Muscle of arm (tissue), 14 donors: ENCODE measurements at places on chromosomes 3 and 15.
A peak's percentile ranks its signal among the peaks of the same experiment; 100 is the strongest.

- DNase-seq, result no peak
Observed at GRCh38 chr3:61236556-61236955, 14.7 kb downstream of the FHIT start.

DNA sequence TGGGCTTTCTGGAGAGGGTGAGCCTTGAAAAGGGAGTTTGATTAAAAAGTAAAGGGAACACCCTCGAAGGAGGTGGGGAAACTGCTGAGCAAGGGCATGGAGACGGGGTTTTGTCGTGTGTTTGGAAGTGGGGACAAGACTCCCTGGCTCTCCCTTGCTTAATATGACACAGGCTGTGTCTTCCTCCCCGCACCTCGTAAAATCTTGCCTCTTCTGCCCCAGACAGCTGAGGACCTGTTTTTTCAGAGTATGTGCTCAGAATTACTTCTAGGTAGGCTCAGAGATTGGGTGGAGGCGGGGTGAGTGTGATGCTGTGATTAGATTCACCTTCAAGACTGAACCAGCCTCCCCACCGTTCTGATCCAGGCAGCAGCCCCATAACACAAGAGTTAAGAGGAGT is 244.4 kb upstream of the TLE3 start:
- DNase-seq, result no peak

DNA sequence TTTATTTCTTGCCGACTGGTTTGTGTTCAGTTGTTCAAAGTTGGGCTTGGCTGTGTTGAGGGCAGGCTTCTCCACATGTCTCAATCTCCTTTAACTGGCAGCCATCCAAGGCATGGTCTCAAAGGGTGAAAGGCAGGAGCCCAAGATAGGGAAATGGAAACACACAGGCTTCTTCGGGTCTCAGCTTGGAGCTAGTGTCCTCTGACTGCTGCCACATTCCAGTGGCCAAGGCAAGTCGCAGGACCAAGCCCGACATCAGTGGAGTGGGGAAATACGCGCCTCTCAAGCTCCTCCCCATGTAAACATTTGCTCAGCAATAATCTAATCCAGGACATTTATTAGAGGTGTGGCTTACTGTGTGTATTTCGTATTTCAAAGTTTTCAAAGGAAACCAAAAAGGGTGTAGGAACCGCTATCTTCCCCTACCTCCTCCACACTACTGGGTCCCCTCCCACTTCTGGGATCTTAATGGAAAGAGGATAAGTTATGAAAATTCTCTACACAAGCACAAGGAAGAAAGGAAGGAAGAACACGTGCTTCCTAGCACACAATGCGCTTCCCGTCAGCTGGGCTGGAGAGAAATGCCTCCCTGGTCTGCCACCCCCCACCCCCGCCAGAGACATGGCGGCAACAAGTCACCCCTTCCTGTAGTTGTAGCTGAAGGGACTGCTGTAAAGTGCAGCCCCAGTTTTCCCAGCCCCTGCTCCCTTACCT is 181.7 kb downstream of the FAM43A start:
- no peak for DNase-seq

DNA sequence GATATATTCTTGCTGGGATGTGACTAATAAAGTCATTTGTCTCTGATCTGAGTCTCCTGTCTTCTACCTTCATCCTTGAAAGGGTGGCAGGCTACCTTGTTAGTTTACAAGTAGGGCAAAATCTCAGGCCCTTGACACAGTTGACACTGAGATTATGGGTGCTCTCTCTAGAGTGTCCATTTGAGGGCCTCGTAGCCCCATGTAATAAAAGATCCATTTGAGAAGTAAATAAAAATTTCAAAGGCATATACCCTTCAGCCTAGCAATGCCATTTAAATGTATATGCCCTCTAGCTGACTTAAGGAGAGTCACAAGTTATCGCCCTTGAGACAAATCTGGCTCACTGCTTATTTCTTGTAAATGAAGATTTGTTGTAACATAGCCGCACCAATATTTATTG is 98.6 kb downstream of the TCF12 start:
- DNase-seq, result no peak

- no peak for DNase-seq
Observed at GRCh38 chr15:68719051-68719450, 101.6 kb downstream of the ANP32A start.

DNA sequence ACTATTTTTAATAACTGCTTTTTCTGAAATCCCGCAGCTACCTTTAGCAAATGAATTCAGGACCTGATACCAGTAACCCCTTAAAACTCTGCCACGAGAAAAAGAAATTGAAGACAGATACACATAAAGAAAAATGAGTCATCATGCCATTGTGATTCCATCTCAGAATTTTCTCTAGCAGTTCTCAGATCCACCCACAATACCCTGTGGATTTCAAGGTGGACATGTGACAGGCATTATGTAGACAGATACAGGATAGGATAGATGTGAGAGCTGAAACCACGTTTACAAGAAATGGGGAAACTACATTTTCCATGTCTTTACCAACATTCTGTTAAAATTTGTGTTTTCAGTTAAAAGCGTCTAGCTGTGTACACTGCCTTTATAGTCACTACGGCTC is 291.9 kb upstream of the NR2F2 start:
- DNase-seq, result no peak

GRCh38 chr3:159894386-159894785 is 94.2 kb upstream of the IL12A start:
- no peak for DNase-seq

GRCh38 chr3:115245438-115245837 is 98.3 kb upstream of the ZBTB20 start:
- DNase-seq, result no peak

DNA sequence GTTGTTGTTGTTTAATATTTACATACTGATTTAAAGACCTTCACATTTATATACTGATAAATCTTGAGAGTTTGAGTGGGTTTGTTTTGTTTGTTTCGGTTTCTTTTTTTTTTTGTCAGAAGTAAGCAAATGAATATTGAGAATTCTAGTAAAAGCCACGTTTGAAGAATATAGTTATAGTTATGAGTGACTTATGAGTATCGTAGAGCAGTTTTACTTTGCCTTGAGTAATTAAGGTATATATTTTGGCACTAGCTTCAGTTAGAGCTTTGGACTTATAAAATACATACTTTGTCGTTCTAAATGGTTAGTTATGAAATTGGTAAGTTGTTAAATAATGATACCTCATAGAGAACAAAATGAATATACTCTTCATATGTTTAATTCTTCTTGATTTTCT is 27.8 kb downstream of the ATP1B3 start:
- no peak for DNase-seq

GRCh38 chr3:45644791-45645201 is 44.4 kb upstream of the SACM1L start:
- no peak for DNase-seq

GRCh38 chr3:141915016-141915415 is 38.6 kb downstream of the ATP1B3 start:
- no peak for DNase-seq

DNA sequence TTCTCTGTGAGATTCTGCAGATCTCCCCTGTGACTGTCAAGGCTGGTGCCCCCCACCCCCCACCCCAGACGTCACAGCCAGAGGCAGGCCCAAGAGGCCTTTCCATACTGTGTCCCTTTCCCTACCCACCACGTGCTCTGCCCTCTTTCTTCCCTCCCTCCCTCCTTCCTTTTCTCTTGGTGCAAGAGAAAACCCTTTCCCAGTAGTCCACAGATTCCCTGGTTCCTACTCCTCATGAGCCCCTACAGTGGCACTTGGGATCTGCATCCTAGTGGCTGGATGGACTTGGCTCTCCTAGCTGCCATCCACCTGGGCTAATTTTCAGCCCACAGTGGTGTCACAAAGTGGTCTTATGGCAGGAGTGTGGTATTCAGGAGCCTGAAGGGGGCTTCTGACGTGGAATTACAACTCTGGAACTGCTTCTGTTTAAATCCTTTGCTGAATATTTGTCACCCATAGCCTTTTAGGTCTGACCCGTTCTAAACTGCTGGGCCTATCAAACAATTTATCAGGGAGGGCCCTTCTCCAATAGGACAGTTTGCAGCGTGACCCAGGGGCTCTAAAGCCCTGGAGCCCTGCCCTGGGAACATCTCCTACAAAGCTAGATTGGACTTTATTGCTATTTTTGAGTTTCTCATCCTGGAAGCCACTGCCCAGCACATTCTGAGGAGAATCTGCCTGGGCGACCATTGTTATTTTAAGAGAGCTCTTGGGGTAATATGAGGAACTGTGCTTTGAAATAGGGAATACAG is 35.3 kb downstream of the KLF13 start:
- DNase-seq, result no peak

DNA sequence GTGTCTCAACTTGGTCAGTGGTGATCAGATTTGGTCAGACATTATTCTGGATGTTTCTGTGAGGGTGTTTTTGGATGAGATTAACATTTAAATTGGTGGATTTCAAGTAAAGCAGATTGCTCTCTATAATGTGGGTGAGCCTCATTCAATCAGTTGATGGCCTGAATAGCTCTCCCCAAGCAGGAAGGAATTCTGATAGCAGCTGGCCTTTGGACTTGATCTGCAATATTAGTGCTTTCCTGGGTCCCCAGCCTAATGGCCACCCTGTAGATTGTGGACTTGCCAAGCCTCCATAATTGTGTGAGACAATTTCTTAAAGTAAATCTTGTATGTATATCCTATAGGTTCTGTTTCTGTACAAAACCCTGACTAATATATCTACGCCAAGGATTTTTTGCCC is 153.9 kb upstream of the TBL1XR1 start:
- DNase-seq, result no peak

- peak; percentile 48 for DNase-seq
Observed at GRCh38 chr3:190811775-190812480, 50.6 kb downstream of the GMNC start.

DNA sequence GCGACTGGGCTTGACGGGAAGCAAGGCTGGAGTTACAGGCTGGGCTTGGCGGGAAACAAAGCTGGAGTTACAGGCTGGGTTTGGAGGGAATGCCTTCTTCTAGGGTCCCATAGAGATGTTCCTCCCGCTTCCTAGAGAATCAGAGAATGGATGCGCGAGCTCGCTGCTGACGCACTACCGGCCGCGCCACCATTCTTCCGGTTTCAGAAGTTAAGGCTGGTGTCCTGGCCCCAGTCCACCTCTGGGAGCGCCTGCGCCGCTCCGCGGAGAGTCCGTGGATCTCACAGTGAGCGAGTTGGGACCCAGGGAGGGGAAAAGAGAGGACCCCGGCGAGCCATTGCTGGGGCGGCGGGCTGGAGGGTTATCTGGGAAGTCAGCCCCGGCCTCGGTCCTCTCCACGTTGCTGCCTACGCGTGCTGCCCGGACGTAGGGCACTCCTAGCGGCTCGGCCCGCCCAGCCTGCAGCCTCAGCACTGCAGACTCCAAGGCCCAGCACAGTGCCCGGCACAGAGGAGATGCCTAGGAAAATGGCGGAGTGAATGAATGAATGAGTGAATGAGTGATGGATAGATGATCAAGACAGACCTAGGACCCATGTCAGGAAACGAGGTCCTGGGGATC is at the start of gene ZNF502:
Gene ZNF502, plus strand, starts transcription at position 206 of the 621 bp plus-strand sequence. CDS start 7,602 bp downstream, outside the sequence.
- DNase-seq, result peak; percentile 93

DNA sequence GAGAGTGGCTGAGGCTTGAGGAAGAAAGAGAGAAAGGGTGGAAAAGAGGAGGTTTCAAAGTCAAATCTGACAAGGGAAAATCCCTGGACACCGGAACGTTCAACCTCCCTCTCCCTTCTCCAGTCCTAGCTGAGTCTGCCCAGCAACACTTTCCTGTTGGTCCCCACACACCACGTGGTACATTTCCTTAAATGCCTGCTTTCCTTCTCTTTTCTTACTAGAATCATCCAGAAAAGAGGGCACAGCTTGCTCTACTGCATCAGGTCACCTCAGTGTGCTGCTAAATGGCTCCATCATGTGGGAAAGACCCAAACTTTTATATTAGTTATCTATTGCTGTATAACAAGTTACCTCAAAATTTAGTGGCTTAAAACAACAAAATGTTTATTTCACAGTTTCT is 181.2 kb downstream of the NECTIN3 start:
- DNase-seq, result no peak

GRCh38 chr3:171183042-171183441 is 156.5 kb upstream of the SLC2A2 start:
- no peak for DNase-seq

DNA sequence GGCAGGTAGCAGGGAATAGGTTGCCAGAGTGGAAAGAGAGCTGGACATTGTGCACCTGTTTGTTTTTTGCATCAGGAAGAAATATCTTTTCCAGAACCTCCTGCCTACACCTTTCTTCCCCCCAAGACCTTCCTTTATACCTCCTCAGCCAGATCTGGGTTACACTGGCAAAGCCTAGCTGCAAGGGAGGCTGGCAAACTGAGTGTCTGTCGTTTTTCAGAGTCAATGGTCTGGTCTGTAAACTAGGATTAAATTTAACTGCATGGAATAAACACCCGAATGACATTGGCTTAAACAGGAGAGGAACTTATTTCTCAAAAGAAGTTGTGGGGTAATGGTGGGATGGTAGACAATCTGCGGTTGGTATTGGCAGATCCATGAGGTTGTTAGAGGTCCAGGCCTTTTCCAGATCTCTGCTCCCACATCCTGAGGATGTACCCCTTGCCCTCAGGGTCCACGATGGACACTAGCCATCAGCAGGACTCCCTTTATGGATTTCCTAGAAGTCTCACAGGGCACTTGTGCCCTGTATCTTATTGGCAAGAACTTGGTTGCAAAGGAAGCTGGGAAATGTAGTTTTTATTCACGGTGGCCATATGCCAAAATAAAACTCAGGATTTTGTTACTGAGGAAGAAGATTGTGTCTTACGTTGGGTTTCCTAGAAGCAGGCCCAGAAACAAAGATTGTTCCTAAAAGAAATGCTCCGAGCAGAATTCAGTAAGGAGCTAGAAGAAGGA is 3.2 kb upstream of the RARRES1 start:
- no peak for DNase-seq

GRCh38 chr3:171334465-171334811 is 125.8 kb downstream of the TNIK start:
- DNase-seq, result no peak

- peak; percentile 51 for DNase-seq
Observed at GRCh38 chr15:82663186-82663600, 16.0 kb upstream of the CPEB1 start.

DNA sequence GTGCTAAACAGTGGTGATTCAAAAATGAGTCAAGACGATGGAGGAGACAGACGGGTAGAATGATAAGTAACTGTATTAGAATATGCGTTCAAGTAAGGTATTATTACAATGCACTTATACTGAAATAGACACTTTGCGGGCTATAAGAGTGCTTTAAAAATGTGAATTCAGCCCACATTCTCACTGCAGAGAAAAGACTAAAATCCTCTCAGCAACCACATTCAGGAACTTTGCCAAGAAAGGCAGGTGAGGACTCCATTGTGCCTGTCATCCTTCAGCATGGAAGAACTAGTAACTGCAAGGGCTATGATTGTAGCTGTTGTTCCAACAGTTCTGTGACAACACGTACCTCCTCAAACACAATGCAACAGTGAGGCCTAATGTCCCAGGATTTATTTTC is 272.0 kb downstream of the RORA start:
- DNase-seq, result no peak

- DNase-seq, result no peak
Observed at GRCh38 chr3:133595341-133595740, 21.9 kb downstream of the CDV3 start.

GRCh38 chr15:76711351-76711827 is 193.8 kb downstream of the SCAPER start:
- no peak for DNase-seq

GRCh38 chr15:80180986-80181385 is 28.2 kb downstream of the FAH start:
- no peak for DNase-seq

GRCh38 chr3:171306631-171307030 is 153.6 kb downstream of the TNIK start:
- DNase-seq, result peak; percentile 84

GRCh38 chr3:164673738-164674137 is 404.6 kb downstream of the SI start:
- DNase-seq, result no peak
